ENCODE measurements at places on chromosomes 13 and 19.

- DNase-seq, result no peak
Measured at GRCh38 chr19:19257836-19258588, 15.1 kb downstream of the TM6SF2 start.

GRCh38 chr19:41960973-41961372 lies 1.9 kb upstream of the RABAC1 start:
- DNase-seq, result no peak

DNA sequence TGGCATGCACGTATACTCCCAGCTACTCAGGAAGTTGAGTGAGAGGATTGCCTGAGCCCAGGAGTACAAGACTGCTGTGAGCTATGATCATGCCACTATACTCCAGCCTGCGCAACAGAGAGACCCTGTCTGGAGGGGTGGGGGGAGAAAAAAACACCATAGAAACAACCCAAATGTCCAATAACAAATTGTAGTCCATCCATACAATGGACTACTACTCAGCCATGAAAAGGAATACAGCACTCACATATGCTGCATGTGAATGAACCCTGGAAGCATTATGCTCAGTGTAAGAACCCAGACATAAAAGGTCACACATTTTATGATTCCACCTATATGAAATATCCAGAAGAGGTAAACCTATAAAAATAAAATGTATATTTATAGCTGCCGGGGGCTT lies 42.3 kb downstream of the CD320 start:
- DNase-seq, result no peak

- DNase-seq, result no peak
Measured at GRCh38 chr13:30255696-30256095, 51.7 kb downstream of the KATNAL1 start.

- no peak for DNase-seq
Measured at GRCh38 chr19:13526552-13526951, 20.3 kb upstream of the CACNA1A start.

DNA sequence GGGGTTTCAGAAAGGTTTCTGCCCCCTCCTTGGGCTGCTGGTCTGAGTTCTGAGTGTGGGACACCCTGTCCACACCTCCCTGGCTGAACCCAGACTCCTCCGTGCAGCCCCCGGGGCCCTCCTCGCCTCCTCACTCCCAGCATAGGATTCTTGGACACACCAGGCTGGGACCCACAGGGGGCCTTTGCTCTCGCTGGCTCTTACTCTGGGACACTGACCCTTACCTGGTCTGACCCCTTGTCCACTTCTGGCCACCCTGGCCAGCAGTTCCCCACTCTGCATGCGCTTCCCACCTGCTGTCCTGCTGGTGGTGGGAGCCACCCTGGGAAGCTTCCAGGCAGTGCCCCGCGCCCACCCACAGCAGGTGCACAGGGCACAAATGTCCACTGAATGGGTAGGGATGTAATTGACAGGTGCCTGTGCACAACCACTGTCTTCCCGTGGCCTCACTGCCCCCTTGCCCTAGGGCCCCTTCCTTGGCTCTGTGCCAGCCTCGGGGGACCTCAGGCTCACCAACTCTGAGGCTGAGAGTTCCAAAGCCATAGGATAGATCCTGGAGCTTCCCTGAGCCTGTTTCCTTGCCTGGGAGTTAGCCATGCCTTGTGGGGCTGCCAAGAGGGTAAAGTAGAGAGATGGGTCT lies 7.0 kb upstream of the SLC25A42 start:
- no peak for DNase-seq

DNA sequence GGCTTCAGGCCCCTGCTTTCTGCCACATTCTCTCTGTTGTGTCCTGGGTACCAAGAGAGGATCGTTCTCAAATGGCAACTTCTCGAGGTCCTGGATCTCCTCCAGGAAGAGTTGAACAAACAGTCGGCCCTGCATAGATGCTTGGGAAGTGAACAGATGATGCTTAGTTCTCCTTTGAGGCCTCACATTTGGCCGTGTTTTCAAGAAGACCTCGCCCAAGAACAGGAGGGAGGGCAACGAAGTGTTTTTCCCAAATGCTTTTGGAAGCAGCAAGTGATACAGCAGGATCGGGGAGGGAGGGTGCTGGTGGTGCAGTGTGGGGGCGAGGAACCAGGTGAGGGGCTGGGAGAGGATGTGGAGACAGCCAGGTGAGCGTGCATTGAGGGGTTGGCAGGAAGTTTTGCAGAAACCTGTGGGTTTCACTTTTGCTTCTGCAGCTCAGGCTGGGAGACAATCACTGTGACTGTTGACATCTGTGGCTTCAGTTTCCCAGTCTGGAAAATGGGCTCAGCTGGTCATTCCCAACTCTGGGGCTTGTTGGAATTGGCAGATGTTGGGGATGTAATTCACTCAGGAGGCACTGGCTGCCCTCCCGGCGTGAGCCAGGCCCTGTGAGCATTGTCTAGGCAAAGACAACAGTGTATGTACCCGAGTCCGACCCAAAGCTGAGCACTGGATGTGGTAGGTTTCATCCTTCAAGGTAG lies 21.6 kb downstream of the MAST3 start:
- DNase-seq, result no peak

GRCh38 chr19:12156223-12157058 lies at the start of gene ZNF625:
TSS of gene ZNF625 (minus strand) at chr19:12156734. CDS start at chr19:12156558, 176 bp downstream.
- DNase-seq, result peak; percentile 42

GRCh38 chr19:12789098-12789903 lies 2.0 kb upstream of the JUNB start:
- DNase-seq, result no peak

- no peak for DNase-seq
Measured at GRCh38 chr13:65830411-65831205, 1399.5 kb downstream of the PCDH9 start.

GRCh38 chr19:48489608-48490216 lies 20.5 kb downstream of the CYTH2 start:
- no peak for DNase-seq

GRCh38 chr13:104327211-104327610 lies 1261.0 kb upstream of the SLC10A2 start:
- no peak for DNase-seq

DNA sequence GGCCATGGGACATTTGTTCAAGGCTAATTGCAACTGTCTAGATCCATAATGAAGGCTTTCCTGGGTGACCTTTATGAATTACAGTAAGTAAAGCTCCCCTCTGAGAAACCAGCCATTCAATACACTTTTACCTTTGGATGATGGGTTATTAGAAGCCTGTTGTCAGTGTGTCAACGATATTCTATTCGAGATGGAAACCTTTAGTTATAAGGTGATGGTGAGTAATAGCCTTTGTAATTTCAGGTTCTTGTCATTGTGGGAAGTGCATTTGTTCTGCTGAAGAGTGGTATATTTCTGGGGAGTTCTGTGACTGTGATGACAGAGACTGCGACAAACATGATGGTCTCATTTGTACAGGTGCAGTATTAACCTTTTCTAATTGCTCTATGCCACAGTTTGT lies 261.7 kb downstream of the ITGBL1 start:
- no peak for DNase-seq

DNA sequence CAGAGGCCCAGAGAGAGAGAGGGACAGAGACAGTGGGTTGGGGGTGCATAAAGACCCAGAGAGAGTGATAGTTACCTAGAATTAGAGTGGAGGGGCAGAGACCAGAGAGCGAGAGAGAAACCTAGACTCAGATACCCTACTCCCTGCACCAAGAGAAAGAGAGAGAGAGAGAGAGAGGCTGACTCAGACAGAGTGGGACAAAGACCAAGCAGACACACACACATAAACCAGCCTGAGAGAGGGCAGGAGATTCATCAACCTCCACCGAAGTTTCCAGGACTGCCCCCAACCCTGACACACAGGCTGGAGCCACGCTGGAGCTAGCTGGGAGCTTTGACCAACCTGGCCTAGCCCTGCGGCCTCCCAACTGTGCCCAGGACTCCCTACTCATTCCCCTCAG lies 12.9 kb downstream of the SYT3 start:
- DNase-seq, result no peak

GRCh38 chr19:6413721-6414643 lies 10.6 kb downstream of the KHSRP start:
- no peak for DNase-seq

DNA sequence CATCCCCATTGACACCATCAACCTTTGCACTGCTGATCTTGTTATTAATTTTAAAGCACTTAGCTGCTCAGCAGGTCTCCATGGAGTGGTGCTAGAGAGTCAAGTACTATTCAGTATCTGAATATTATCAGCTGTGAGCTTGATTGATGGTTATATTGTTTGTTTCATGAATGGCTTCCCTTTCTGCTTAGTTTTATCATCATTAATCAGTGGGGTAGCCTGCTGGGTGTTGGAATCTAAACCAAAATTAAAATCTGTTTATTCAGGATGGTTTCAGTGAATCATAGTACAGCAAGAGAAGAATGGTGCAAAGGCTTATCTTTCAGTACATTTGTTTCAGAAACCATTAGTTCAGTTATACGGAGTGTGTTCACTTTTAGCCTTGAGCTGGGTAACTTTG lies 42.5 kb upstream of the SCEL start:
- DNase-seq, result no peak

DNA sequence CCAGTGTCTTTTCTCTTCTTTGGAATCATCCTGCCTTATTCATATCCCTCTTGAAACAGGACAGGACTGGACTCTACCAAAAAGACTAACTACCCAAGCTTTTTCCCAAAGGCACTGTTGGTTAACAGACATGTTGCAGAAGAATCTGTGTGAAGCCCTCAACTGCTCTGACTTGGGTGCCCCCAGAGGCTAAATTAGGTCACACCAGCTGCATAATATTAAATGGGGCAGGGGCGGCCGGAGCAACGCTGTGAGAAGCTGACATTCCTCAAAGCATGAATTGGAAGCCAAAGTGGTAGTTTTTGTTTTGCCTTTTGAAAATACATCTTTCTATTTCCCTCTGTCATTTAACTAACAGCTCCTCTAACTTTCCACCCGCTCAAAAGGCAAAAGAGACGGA lies 185.9 kb downstream of the LHFPL6 start:
- DNase-seq, result no peak

DNA sequence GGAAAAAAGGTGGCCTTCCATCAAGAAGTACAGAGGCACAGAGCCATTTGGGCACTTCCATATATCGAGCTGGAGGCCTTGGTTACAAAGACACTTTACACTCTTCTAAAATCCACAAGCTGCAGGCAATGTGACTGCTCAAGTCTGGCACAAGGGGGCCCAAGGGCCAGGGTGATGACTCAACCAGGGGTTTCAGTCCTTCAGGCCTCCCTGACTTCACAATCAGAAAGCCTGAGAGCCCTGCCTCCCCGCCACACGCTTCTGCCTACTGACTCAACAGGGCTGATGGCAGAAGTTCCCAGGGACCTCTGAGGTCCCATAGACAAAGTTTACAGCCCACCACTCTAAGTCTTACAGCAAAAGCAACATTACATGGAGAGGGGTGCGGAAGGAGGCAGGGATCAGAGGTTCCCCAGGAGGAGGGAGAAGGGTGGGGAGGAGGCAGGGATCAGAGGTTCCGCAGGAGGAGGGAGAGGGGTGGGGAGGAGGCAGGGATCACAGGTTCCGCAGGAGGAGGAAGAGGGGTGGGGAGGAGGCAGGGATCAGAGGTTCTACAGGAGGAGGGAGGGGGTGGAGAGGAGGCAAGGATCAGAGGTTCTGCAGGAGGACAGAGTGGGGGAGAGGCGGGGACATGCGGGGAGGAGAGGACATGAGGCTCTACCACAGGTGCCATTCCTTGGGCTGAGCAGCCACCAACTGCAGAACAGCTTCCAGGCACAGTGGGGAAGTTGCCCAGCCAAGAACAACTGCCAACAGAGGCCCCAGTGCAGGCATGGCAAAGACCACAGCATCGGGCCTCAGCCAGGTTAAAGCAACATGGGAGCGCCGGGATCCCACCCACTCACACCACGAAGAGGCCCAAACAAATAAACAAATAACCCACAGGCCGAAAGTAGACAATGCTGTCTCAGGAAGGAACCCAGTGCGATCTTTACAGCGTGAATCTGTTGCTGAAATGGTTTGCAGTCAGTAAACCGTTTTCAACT lies 52.0 kb downstream of the SLC7A1 start:
- no peak for DNase-seq

DNA sequence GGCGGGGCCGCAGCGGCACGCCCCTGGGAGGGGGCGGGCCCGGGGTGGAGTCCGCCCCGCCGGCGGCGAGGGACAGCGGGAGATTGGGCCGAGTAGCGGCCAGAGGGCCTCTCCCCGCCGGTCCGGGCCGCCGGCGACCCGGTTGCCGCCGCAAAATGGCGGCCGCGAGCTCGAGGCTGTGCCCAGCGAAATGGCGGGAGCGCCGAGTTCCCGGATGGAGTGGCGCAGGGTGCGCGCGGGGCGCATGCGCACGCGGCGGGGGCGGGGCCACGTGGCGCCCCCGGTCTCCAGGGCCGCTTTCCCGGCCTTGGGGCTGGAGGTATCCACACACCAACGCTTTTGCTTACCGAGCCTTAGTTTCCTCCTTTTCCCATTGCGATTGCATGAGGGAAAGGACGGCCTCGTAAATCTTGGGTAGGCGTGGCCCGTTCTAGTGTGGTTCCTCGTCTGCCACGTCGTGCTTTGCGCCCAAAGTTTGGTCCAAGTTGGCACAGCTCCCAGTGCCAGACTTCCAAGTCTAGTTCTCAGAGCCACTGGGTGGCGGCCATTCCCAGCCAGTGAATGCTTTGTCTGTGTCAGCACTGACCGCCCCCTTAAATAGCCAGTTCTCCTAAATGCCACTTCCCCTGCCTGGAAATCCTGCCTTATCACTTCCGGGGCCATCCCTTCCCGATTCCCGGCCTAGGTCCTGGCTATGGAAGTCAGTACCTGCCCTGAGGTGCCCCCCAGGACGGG lies 513 bp downstream of the CIRBP start:
- no peak for DNase-seq

DNA sequence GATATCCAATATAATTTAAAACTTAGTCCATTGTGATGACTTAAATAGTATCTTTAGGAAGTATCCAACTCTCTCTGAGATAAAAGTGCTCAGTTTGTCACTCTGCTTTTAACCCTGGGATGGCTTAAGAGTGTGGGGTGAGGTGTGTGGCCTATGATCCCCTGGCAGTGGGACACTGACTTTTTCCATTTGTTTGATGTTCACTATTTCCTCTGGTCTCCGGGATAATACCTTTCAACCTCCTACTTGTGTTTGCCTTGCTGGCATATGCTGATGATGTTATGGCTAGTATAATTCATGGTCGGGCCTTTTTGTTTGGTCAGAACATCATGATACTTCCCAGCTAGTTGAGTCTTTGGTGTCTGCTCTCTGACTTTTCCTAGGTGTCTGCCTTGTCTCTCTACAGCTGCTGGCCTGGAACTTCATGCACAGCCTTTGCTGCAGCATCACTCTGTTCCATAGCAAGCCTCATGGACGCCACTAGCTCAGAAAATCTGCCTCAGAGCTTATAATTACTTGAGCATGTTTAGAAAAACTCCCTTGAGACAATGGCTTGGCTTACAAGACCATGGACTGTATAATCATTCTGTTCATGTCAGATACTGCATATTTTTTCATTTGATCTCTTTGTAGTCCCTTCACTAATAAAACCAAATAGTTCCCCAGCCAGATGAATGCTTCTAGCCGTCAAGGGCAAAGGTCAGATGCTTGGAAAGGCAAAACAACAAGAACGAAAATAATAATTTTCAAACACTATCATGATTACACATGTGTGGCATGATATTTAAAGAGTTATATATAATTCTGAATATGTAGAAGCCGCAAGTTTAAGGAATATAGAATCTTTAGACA lies 75.2 kb downstream of the WDFY2 start:
- DNase-seq, result no peak

GRCh38 chr13:25771202-25771601 lies 280.6 kb downstream of the SHISA2 start:
- DNase-seq, result no peak

GRCh38 chr19:42024622-42025111 lies 30.6 kb upstream of the ATP1A3 start:
- no peak for DNase-seq

All from fibroblast of skin of left biceps (primary cell).